ENCODE measurements at places on chromosomes 12 and 14.

DNA sequence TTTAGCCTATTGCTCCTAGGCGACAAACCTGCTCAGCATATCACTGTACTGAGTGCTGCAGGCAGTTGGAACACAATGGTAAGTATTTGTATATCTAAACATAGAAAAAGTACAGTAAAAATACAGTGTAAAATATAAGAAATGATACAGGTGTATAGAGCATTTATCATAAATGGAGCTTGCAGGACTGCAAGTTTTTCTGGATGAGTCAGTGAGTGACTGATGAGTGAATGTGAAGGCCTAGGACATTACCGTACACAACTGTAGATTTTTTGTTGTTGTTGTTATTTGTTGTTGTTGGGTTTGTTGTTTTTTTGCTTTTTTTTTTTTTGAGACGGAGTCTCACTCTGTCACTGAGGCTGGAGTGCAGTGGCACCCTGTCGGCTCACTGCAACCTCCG lies 33.4 kb downstream of the PNMA1 start:
- DNase-seq, result no peak

- DNase-seq, result no peak
Measured at GRCh38 chr14:106209755-106210154, 683.4 kb downstream of the TMEM121 start.

- no peak for DNase-seq
Measured at GRCh38 chr12:102643879-102644575, 163.7 kb upstream of the IGF1 start.

DNA sequence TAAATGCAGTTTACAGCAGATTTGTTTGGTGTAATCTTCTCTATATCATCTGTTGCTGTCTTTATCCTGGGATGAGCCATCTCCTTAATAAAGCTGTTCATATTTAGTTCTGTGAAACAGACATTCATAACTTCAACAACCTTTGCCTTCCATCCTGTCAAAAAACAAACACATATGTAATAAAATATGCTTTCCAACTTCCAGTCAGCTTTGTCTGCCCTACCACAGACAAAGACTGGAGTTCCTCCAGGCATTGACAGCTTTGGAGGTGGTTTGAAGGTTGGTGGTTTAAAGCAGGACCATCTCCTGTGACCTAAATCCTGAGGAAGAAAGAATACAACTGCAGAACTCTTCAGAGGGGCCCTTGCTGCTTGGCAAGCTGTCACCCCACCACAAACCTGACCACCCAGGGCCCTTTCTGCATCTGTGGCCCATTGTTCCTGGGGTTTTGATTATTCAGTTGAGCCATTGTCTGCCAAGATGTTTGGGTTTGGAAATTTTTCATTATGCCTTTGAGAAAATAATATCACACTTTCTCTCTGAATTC lies 28.2 kb upstream of the PTGR2 start:
- DNase-seq, result no peak

DNA sequence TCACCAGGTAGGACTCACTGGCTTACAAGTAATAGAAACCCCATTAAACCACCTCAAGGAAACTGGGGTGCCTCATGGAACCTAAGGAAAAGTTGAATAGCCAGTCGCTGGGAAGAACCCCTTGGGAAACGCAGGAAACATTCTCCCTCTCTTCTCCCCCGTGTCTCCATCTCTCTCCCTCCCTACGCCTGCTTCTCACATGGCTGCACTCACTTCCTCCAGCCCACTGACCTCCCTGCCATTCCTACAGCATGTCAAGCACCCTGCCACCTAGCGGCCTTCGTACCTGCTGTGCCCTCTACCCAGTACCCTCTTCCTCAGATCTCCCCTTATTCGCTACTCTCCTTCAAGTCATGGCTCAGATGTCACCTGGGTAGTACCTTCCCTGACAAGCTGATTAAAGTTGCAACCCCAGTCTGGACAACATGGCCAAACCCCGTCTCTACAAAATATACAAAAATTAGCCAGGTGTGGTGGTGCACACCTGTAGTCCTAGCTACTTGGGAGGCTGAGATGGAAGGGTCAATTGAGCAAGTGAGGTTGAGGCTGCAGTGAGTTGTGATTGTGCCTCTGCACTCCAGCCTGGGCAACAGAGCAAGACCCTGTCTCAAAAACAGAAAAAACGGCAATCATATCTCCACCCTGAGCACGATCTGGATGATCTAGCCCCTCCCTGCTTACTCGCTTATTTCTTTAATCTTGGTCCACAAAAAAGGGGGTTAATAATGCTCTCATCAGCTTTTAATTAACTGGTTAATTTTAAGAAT lies 6.4 kb upstream of the DTX1 start:
- DNase-seq, result no peak

- no peak for DNase-seq
Measured at GRCh38 chr12:109863847-109864712, 16.3 kb downstream of the GLTP start.

GRCh38 chr14:97149775-97150174 lies 352.6 kb downstream of the VRK1 start:
- no peak for DNase-seq

DNA sequence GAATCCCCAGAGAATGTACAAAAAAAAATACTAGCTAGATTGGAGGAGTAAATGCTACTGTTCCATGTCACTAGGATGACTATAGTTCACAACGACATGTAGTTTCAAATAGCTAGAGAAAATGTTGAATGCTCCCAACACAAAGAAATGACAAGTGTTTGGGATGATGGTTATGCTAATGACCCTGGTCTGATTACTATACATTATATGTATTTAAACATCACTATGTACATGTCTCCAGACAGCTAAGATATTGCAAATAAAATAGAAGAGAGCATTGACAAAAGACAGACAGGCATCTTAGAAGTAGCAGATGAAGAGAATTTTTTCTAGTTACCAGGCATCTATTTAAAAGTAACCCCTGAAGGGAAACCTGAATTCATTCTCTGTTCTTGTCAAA lies 281.6 kb upstream of the SLC16A7 start:
- no peak for DNase-seq

DNA sequence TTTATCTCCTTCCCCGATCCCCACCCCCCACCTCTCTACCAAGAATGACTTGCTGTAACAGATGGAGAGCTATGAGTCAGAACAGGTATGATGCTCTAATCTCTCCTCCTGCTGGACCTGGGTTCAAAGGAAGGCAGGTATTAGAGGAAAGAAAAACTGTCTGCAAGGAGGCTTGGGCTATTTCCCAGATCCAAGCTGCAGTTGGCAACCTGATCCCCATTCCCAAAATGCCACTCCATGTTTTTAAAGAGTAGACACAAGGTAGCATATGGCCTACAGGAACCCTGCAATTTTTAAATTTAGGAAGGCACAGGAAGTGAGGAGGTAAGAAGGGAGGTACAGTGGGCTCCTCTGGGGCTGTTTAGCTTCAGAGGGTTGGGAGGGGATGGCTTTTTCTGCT lies 33.0 kb downstream of the SRRM4 start:
- no peak for DNase-seq

DNA sequence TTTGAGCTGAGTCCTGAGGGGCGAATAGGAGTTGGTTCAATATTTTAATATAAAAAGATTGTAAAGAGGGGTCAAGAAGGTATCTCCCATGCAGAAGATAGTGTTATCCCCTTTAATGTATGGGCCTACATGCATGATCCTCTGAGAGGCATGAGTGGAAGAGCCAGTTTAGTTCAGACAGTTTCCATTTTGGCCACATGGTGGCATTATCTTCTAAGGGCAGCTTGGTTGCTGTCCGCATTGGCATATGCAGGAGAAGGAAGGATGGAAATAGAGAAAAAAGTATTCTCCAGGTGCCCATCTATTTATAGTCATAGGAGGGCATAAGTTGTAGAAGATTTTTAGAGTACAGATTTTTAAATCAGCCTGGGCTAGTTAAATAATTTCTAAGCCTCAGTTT lies 5.4 kb downstream of the SAMD4A start:
- no peak for DNase-seq

- DNase-seq, result peak; percentile 21
Measured at GRCh38 chr12:47361389-47362021, 281.7 kb upstream of the AMIGO2 start.

- DNase-seq, result peak; percentile 39
Measured at GRCh38 chr12:31603546-31604009, 12.6 kb upstream of the DENND5B start.

- DNase-seq, result peak; percentile 6
Measured at GRCh38 chr12:20646239-20646827, 48.8 kb upstream of the SLCO1C1 start.

DNA sequence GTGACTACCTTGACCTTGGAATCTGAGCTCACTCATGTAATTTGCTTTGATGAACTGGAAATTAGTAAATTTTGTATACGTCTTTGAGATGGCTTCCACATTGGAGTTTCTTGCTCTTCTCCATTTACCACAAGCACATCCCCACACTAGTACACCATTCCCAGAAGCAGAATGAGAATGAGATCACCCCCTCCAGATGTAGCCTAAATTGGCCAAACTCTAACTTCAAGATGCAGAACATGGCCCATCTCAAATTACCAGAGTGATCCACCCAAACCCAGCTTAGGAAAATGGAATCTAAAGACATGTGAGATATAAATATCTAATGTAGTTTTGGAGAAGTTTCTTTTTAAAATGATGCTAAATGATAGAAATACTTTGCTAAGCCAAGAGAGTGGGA lies 9.5 kb upstream of the TAS2R20 start:
- DNase-seq, result no peak

DNA sequence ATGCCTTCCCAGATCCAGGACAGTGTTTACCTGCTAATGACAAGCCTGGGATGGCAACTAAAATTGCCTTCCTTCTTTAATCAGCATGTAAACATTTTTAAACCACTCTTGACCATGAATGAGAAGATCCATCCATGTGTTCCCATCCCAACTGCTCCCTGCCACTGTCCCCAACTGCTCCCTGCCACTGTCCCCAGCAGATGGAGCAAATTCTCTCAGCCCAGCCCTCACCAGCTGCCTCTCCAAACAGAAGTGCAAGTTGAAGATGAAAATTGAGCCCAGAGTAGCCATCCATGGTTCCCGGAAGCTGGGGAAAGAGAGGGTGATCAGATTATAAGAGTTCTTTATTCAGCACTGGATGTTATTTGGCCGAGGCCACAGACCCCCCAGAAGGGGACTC lies 133.1 kb downstream of the SLC15A4 start:
- DNase-seq, result no peak

DNA sequence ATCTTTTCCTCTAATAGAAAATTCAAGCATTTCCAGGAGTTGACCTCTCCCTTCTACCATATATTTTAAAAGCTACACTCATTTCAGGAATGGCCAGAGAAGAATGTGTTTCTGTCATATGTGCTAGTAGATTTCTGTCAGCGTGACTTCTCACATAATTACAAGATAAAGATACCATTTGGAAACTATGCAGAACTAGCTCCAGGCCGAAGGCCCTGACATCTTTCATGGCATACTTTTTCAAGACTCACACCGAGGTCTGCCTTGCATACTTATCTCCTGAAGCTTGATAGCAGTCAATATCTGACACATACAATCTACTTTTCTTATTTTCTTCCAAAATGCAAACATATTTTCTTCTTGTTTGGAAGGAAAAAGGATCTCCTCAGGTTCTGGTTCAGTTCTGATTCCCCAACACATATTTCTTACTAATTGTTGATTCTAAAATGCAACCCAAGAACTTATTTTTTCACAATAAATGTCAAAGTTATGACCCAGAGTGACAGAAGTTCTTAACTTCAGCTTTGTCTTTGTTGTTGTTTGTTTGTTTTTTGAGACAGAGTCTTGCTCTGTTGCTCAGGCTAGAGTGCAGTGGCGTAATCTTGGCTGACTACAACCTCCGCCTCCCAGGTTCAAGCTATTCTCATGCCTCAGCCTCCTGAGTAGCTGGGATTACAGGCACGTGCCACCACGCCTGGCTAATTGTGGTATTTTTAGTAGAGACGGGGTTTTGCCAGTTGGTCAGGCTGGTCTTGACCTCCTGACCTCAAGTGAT lies 99.5 kb downstream of the NTN4 start:
- no peak for DNase-seq

DNA sequence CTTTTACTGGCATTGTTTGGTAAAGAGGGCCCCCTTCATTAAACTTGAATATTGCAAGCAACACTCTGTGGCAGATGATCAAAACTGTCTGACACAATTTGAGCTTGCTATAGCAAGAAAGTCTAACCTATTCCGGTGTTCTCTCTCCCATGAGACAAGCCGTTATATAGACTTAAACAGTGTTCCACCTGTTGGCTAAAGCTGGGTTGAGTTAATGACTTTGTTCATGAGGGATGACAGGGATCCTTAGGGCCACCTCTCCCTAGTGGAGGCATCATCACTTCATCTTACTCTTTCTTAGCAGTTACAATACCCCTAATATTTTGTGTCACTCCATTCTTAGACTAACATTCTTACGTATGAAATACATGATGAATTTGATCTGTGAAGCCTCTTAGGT lies 3.8 kb downstream of the EIF5 start:
- DNase-seq, result no peak

All from GM10248 (cell line).